AG04449 (cell line): ENCODE measurements at places on chromosomes 1 and 21.

DNA sequence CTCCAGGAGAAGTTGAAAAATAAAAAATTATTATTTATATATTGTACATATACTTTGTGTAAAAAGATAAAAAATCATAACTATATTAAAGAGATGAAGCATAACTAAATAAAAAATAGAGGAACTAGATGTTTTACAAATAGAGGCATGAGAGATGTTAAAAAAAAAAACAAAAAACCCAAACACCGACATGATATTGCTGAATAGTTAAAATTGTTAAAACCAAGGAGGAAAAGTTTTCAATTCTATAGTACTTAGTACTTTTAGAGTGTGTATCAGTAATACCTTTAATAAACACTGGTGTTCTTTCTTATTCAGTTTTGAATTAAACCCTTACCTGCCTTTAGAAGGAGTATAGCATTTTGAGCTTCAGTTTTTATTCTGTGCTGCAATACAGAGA is 32.1 kb downstream of the BACH1 start:
- no peak for DNase-seq

DNA sequence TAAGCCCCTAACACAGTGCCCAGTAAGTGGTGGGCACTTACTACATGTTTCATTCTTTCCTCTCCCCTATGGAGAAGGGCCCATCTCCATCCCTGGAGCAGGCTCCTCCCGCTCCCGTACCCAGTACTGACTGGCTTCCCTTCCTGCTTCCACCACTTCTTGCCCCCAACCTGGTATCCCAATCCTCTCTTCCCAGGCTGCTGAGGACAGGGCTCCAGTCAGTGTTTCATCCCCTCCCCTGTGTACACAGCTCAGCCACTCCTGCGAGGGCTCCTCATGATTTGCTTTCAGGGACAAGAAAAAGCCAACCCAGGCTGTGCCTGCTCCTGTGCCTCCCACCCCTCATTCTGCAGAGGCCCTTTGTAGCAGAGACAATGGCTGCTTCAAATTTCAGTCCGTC is 20.8 kb upstream of the ETV3 start:
- no peak for DNase-seq

GRCh38 chr1:183806125-183806524 is 1.2 kb downstream of the RGL1 start:
- no peak for DNase-seq

- no peak for DNase-seq
These were observed 543.0 kb upstream of the B3GALT2 start for GRCh38 chr1:193729429-193729828.

- no peak for DNase-seq
These were observed 82.4 kb upstream of the C21orf91 start for GRCh38 chr21:17901458-17902079.

DNA sequence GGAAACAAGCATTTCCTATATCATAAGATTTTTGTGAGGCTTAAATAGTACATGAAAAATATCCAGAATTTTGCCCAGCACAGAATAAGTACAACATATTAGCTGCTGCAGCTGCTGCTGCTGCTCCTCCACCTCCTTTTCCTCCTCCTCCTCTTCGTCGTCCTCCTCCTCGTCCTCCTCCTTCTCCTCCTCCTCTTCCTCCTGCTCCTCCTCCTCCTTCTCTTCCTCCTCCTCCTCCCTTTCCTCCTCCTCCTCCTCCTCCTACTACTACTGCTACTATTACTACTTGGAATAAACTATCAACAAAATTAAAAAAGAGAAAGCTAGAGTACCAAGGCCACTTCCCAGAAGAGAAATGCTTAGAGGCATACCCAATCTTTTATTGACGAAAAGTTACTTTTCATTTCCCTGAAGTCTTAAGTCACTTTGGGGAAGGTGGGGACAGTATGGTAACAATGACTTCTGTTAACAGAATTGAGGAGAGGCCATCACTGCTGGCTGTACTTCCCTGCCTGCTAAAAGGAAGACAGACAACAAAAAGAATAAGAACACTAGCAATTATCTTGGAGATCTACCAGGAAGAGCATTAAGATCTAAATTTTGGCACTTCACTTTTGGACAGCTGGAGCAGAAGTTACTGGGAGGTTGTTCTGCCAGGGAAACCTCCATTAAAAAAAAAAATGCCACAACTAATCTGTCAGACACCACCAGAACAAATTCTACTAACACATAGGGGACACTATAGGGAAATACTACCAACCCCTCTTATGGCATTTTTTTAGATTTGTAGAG is 7.1 kb downstream of the DENND1B start:
- no peak for DNase-seq

DNA sequence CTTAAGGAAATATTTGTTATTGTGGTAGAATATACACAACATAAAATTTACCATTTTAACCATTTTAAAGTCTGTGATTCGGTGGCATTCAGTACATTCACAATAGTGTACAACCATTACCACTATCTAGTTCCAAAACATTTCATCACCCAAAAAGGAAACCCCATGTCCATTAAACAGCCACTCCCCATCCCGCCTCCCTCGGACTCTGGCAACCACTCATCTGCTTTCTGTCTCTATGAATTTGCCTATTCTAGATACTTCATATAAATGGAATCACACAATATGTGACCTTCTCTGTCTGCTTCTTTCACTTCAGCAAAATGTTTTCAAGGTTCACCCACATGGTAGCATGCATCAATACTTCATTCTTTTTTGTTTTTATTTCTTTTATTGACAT is 51.3 kb downstream of the PTP4A2 start:
- DNase-seq, result no peak

- no peak for DNase-seq
These were observed 3.4 kb downstream of the ADGRB2 start for GRCh38 chr1:31760471-31761470.

GRCh38 chr21:44285138-44285992 is at the start of gene AIRE:
Gene AIRE (plus strand): TSS chr21:44285876. CDS start chr21:44286007, 131 bp downstream.
- no peak for DNase-seq

DNA sequence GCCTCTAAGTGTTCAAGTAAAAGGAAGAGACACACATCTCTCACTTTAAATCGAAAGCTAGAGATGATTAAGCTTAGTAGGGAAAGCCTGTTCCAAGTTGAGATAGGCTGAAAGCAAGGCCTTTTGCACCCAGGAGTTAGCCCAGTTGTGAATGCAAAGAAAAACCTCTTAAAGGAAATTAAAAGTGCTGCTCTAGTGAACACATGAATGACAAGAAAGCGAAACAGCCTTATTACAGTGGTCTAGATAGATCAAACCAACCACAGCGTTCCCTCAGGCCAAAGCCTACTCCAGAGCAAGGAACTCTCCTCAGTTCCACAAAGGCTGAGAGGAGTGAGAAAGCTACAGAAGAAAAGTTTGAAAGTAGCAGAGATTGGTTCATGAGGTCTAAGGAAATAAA is 14.9 kb downstream of the TCP10L start:
- DNase-seq, result no peak

GRCh38 chr1:174160109-174160473 is 771 bp downstream of the RABGAP1L start:
- DNase-seq, result no peak

GRCh38 chr1:34115233-34115632 is 49.8 kb downstream of the CSMD2 start:
- no peak for DNase-seq

GRCh38 chr1:179793281-179793680 is 50.2 kb downstream of the FAM163A start:
- DNase-seq, result no peak

- no peak for DNase-seq
These were observed 91.1 kb upstream of the CACHD1 start for GRCh38 chr1:64378826-64379225.

GRCh38 chr1:6466023-6466422 is at the start of gene TNFRSF25:
Gene TNFRSF25 (minus strand): TSS chr1:6466173. CDS start chr1:6466107, 66 bp downstream.
- no peak for DNase-seq

GRCh38 chr1:7227654-7228053 is 442.4 kb downstream of the CAMTA1 start:
- DNase-seq, result no peak

- DNase-seq, result no peak
These were observed 22.9 kb upstream of the COL18A1 start for GRCh38 chr21:45381865-45382696.

DNA sequence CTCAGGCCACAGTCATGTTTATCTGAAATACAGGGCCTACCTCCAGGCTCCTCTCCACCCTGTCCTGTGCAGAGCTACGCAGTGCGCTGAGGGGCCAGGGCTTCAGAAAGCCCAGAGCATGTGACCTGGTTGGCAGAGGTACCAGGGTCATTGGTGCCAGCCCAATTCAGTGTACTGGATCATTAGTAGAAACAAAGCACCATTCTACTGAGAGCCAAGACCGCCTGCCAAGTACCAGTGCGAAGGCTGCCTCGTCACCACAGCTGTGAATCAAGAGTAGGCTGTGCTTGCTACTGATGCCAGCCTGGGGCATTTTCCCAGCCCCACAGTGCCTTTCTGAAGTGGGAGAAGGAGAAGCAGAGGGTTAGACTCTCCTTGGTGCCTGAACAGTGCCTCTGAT is 59.8 kb downstream of the CAPN9 start:
- DNase-seq, result no peak

DNA sequence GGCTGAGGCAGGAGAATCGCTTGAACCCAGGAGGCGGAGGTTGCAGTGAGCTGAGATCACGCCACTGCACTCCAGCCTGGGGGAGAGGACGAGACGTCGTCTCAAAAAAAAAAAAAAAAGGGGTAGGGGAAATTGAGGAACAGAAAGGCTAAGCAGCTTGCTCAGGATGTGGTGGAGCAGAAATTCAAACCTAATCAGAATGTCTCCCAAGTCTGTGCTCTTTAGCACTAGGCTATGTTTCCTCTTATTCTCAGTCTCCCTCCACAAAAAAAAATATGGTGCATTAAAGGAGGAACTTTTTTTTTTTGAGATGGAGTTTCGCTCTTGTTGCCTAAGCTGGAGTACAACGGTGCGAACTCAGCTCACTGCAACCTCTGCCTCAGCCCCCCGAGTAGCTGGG is 114.2 kb downstream of the SLC16A1 start:
- DNase-seq, result no peak

DNA sequence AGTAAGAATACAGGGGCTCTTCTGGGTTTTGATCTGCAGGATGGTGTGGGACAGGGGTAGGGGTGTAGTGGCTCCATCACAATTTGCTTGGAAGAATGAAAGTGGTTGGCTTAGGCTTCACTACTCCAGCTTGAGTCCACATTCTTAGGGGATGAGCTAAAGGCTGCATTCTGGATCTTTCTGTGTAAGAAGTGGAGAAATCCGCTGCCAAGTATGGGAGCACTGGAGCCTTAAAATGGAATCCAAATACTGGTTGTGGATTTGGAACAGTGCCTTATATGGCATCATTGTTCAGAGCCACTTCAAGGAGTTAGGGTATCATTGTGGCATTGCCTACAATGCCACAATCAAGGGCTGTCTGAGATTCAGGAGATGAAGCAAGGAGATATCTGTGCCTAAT is 187.1 kb downstream of the LMO4 start:
- no peak for DNase-seq

DNA sequence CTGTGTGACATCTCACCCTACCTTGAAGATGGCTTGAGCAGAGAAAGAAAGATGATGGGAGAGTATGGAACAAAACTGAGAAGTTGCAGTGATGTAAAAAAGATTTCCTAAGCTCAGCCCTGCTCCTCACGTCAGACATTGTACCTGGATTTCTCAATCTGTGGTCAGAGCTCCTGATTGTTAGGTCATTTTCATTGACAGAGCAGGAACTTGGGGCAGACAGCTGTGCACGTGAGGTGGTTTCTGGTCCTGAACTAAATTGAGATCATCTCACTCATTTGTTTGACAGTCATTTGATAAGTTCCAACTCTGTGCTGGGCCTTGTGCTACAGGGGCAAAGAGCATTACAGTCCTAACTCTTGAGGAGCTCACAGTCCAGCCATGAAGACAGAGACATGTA is 10.2 kb downstream of the TRAF3IP3 start:
- DNase-seq, result no peak
